ENCODE measurements at places on chromosomes 6 and 20.

- DNase-seq: no peak
Observed at GRCh38 chr6:49939993-49940498, 23.9 kb downstream of the DEFB114 start.

GRCh38 chr6:28011722-28012121 is 54.7 kb downstream of the OR2B6 start:
- DNase-seq: no peak

GRCh38 chr6:137227871-137228302 is 8.7 kb upstream of the IFNGR1 start:
- DNase-seq: no peak

DNA sequence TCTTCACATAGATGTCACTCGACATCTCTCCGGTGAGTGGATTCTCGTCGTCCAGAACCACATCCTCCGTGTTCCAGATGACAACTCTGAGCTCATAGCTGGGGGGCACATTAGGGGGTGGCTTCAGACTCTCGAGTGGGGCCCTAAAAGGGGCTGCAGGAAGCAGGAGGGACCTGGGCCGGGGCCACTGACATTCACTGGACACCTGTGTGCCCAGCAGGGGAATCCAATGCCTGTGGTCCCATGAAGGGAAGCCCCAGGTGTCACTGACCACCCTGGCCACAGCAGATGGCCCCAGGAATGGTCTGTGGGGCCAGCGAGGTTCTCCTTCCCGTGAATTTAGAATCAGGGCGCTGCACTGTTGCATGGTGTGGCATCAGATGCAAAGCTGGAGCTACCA is 18.7 kb downstream of the ERGIC3 start:
- no peak for DNase-seq

DNA sequence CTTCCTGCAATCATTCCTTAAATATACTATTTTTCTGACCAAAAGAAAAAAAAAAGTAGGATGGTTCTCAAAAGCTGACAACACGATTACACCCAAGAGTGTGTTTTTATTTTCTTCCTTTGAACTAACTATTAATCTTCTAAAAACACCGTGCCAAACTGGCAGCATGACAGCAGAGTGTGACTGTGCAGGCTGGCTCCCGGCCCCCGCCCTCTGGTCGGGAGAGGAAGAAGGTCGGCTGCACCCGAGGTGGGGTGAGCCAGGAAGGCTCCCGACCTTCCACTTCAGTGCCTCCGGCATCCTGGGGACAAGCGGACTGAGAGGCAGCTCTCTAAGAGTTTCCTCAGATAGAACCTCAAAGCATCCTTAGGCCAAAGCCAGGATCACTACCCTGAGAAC is 29.2 kb downstream of the SLC22A23 start:
- no peak for DNase-seq

DNA sequence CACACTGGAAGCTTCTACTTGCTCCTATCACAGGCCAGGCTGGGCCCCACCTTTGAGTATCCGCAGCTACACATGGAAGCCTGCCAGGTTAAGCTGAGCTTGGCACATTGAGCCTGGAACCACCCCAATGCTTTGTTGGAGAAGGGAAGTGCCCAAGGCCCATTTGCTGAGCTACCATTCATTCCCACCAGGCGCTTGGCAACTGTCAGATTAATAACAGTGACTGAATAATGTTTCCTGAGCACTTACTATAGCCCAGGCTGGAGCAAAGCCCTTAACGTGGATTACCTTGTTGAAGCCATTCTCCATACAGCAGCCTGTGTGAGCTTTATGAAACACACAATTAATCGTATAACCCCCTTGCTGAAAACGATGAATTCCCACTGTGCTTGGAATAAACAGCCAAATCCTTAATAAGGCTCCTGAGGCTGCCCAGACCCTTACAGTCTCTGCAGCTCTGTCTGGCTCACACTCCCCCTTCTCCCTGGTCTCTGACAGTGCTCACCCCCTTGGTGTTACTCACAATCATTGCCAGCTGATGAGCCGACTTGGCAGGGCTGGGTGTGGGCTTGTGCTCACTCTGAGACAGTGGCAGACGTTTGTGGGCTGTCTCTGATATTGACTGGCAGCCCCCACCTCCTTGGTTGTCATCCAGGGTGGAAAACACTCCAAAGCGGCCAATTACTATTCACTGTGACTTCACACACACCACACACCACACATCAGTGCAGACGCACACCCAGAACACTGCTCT is 357.1 kb downstream of the MAFB start:
- no peak for DNase-seq

DNA sequence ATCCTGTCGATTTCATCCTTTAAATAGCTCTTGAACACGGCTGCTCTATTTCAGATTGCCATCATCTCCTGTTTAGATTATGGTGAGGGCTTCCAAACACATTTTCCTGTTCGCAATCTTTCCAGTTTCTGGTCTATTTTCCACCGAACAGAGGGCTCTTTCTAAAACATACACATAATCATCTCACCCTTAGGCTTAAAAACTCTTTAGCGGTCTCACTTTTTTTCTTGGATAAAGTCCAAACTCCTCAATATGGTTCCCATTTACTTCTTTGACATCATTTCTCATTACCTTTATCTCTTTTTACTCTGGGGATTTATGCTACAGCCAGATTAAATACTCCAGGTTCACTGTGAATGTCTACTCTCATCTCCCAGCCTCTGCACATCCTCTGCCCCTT is 103.4 kb upstream of the STMND1 start:
- DNase-seq: no peak

GRCh38 chr20:50252701-50253100 is 62.1 kb downstream of the CEBPB start:
- no peak for DNase-seq
